ENCODE measurements at places on chromosomes 11 and 22. TPM values are rescaled to one million over a fixed set of nuclear protein-coding genes. Genes with fewer than 3 reads are reported as not detected.

The PDGFD gene
- total RNA-seq: 1.3 TPM

The CASP12 gene
- not detected for total RNA-seq

The RGL4 gene
- total RNA-seq: not detected

The SLC15A3 gene
- 2.2 TPM for total RNA-seq

The PTPN5 gene
- not detected for total RNA-seq

The ACR gene
- not detected for total RNA-seq

The TSPAN32 gene
- total RNA-seq: not detected

The ADAMTS15 gene
- total RNA-seq: 1.3 TPM

The MYRF gene
- not detected for total RNA-seq

The XBP1 gene
- 324 TPM for total RNA-seq

The C22orf39 gene
- 14.4 TPM for total RNA-seq

The OR52N4 gene
- total RNA-seq: not detected

The IRF7 gene
- 3.7 TPM for total RNA-seq

The PUS3 gene
- 11.8 TPM for total RNA-seq

The KLHL35 gene
- total RNA-seq: 13.0 TPM

The MS4A6E gene
- total RNA-seq: not detected

The HOATZ gene
- not detected for total RNA-seq

The CSF2RB gene
- 4.4 TPM for total RNA-seq

GRCh38 chr11:15490535-15490934, 375.8 kb downstream of the INSC start:
- no peaks in the 10 kb centered on the region for H3K27me3 ChIP-seq
- no peak for DNase-seq

- peaks cover 6% of the 10 kb centered on the region for H3K36me3 ChIP-seq
- peak overlapping the region; percentile 98 for H3K27ac ChIP-seq
- no peak for DNase-seq
- H3K27me3 ChIP-seq: no peaks in the 10 kb centered on the region
- peaks cover 95% of the 10 kb centered on the region for H3K4me1 ChIP-seq
Observed at GRCh38 chr11:128505449-128506065, 81.8 kb downstream of the ETS1 start.

- no peak overlapping the region for H3K4me3 ChIP-seq
- no peaks in the 10 kb centered on the region for H3K27me3 ChIP-seq
- H3K27ac ChIP-seq: no peak overlapping the region
- DNase-seq: no peak
- H3K36me3 ChIP-seq: no peaks in the 10 kb centered on the region
Observed at GRCh38 chr11:62446091-62446490, 27.3 kb downstream of the SCGB1A1 start.

DNA sequence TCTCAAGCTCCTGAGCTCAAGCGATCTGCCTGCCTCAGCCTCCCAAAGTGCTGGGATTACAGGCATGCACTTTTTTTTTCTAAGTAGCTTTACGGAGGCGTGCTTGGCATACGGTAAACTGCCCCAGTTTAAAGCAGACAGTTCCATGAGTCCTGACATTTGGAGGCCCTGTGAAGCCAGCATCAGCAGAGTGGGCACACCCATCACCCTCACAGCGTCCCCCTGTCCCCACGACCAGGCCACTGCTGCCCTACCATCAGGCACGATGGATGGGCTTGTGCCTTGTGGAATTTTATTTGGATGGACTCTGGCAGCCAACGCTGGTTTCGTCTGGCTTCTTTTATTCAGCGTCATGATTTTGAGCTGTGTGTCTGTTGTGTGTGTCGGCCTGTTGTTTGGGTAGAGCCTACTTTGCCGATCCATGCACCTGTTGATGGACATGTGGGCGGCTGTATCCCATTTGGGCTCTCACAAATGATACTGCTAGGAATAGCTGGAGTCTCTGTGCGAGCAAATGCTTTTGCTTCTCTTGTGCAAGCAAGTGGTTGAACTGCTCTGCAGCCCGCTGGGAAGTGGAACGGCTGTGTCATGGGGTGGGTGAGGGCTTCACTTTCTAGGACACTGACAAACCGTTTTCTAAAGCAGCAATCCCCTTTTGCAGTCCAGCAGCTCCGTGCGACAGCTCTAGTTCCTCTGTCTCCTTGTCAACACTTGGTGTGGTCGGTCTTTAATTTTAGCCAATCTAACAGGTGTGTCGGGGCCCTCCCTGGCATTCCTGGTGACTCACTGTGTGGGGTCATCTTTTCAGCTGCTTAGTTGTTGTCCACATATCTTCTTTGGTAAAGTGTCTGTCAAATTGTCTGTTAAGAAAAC, 23.8 kb downstream of the KCNQ1 start:
- no peaks in the 10 kb centered on the region for H3K4me1 ChIP-seq
- H3K36me3 ChIP-seq: no peaks in the 10 kb centered on the region
- no peak overlapping the region for H3K4me3 ChIP-seq

- H3K27me3 ChIP-seq: no peaks in the 10 kb centered on the region
- no peak for DNase-seq
- no peaks in the 10 kb centered on the region for H3K4me1 ChIP-seq
- H3K27ac ChIP-seq: no peak overlapping the region
Observed at GRCh38 chr11:88114486-88115045, 60.7 kb downstream of the RAB38 start.

DNA sequence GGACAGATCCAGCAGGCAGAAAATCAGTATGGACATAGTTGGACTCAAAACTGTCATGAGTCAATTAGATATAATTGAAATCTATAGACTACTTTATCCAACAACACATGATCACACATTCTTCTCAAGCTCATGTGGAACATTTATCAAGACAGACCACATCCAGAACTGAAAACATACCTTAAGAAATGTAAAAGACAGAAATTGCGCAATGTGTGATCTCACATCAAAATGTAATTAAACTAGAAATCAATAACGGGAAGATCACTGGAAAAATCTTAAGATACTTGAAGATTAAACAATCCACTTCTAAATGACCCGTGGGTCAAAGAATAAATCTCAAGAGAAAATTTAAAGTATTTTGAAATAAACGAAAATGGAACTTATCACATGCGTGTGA, 435.3 kb downstream of the OPCML start:
- no peaks in the 10 kb centered on the region for H3K4me1 ChIP-seq
- H3K27ac ChIP-seq: no peak overlapping the region
- no peaks in the 10 kb centered on the region for H3K27me3 ChIP-seq
- no peak overlapping the region for H3K4me3 ChIP-seq
- H3K36me3 ChIP-seq: no peaks in the 10 kb centered on the region

GRCh38 chr11:1047595-1048156, 11.2 kb upstream of the MUC6 start:
- no peaks in the 10 kb centered on the region for H3K36me3 ChIP-seq
- H3K27me3 ChIP-seq: peaks cover 36% of the 10 kb centered on the region
- no peak overlapping the region for H3K4me3 ChIP-seq
- DNase-seq: no peak
- no peak overlapping the region for H3K27ac ChIP-seq

- H3K4me3 ChIP-seq: no peak overlapping the region
- no peaks in the 10 kb centered on the region for H3K4me1 ChIP-seq
- H3K36me3 ChIP-seq: no peaks in the 10 kb centered on the region
- no peak for DNase-seq
- H3K27me3 ChIP-seq: no peaks in the 10 kb centered on the region
Observed at GRCh38 chr11:30433831-30434230, 110.9 kb downstream of the ARL14EP start.

DNA sequence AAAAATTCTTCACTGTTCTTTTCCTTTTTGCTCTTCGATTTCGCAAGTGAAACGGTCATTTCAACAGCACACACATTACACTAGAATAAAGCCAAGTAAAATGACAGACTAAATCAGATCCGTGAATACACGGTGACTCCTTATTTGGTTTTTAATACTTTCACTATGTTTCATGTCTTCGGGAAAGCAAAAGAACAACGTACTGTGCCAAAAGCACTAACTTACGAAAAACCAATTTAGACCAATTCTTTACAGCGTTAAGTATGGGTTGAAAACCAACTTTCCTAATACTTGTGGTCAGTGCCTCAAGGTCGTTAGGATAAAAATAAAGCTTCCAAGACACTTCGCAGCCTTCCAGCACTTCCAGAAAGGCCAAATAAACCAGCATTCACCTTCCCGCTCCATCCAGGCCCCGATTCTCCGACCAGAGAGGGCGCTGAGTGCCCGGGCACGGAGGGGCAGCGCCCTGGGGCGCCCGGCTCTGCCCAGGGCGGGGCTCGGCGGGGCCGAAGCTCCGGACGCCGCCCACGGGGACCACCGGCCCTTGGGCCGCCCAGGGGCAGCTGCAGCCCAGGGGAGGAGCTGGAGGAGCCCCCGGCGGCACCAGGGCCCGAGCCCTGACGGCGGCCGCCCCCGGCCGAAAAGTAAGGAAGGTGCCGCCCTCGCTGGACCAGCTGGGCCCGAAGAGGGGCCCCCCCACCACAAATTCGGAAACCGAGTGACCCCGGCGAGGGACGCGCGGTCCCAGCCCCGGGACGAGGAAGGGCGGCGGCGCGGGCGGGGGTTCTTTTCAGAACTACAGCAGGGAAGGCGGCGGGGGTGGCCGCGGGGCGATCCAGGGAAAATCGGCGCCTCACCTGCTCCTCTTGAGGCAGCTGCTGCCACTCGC, 499 bp downstream of the ATL3 start:
- no peaks in the 10 kb centered on the region for H3K36me3 ChIP-seq
- H3K27me3 ChIP-seq: no peaks in the 10 kb centered on the region
- H3K27ac ChIP-seq: peak overlapping the region; percentile 91
- H3K4me1 ChIP-seq: peaks cover 60% of the 10 kb centered on the region

- H3K27me3 ChIP-seq: no peaks in the 10 kb centered on the region
- H3K4me3 ChIP-seq: no peak overlapping the region
- H3K4me1 ChIP-seq: no peaks in the 10 kb centered on the region
- no peaks in the 10 kb centered on the region for H3K36me3 ChIP-seq
- DNase-seq: no peak
Observed at GRCh38 chr11:99424313-99425084, 403.8 kb downstream of the CNTN5 start.

DNA sequence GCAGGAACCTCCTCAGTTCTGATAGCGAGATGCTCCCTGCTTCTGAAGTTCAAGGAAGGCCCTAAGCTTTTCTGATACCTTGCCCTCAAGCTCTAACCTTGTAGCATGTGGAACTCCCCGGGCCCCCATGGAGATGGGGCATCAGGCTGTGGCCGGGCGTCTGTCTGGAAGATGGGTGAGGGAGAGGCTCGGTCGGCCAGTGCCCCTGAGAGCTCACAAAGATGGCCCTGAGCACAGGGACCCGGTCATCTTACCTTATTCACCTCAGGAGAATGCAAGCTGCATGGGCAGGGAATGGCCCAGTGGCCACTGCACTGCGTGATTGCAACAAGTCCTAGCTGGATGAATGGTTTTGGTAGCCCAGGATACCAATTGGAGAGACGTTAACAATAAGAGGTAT, 830.3 kb downstream of the TBC1D22A start:
- H3K36me3 ChIP-seq: no peaks in the 10 kb centered on the region
- no peak overlapping the region for H3K4me3 ChIP-seq
- H3K27me3 ChIP-seq: no peaks in the 10 kb centered on the region
- H3K4me1 ChIP-seq: no peaks in the 10 kb centered on the region
- no peak for DNase-seq

GRCh38 chr11:128872594-128872993, 5.5 kb upstream of the KCNJ1 start:
- no peak overlapping the region for H3K4me3 ChIP-seq
- H3K27me3 ChIP-seq: peaks cover 45% of the 10 kb centered on the region
- H3K27ac ChIP-seq: no peak overlapping the region

- H3K4me3 ChIP-seq: no peak overlapping the region
- no peak overlapping the region for H3K27ac ChIP-seq
- no peak for DNase-seq
Observed at GRCh38 chr11:8180469-8180868, 11.6 kb upstream of the RIC3 start.

GRCh38 chr22:42473484-42474193, 41.4 kb upstream of the NFAM1 start:
- H3K27me3 ChIP-seq: peaks cover 11% of the 10 kb centered on the region
- peak; percentile 77 for DNase-seq
- no peak overlapping the region for H3K4me3 ChIP-seq
- H3K4me1 ChIP-seq: no peaks in the 10 kb centered on the region
- H3K36me3 ChIP-seq: no peaks in the 10 kb centered on the region
- no peak overlapping the region for H3K27ac ChIP-seq

- H3K36me3 ChIP-seq: no peaks in the 10 kb centered on the region
- no peak overlapping the region for H3K27ac ChIP-seq
- H3K4me3 ChIP-seq: no peak overlapping the region
Observed at GRCh38 chr11:122406466-122406865, 249.1 kb upstream of the UBASH3B start.

DNA sequence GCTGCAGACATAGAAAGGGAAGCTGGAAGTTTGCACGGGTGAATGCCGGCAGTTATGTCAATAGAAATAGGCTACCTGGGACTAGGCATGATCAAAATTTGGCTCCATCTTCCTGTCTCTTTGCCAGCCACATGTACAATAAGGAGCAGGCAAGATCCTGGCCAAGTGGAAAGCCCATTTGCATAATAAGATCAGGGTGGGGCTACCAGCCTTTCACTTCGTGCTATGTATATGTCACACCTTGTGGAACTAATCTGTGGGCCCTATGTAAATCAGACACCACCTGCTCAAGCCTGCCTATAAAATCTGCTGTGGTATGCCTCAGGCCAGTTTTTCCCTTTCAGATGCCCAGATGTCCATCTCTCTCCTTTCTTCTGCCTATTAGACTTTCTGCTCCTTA, 79.3 kb upstream of the DRD2 start:
- H3K27ac ChIP-seq: no peak overlapping the region
- no peaks in the 10 kb centered on the region for H3K27me3 ChIP-seq
- no peak overlapping the region for H3K4me3 ChIP-seq
- H3K36me3 ChIP-seq: no peaks in the 10 kb centered on the region
- peaks cover 29% of the 10 kb centered on the region for H3K4me1 ChIP-seq

- no peaks in the 10 kb centered on the region for H3K27me3 ChIP-seq
- H3K4me1 ChIP-seq: peaks cover 16% of the 10 kb centered on the region
- no peak overlapping the region for H3K4me3 ChIP-seq
Observed at GRCh38 chr11:63837027-63837688, 1.8 kb upstream of the MARK2 start.

DNA sequence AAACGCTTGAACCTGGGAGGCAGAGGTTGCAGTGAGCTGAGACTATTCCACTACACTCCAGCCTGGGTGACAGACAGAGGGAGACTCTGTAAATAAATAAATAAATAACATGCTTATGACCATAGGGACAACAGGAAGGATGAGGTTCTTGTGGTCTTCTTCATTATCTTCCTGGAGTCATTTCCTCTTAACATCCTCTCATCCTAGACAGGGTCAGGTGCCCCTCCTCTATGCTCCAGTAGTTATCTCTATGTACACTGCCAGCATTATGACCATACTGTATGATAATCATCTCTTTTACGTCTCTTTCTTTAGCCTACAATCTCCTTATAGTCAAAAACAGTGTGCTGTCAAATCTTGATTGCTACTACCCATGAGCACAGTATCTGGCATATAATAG, 17.7 kb downstream of the RAB30 start:
- H3K4me1 ChIP-seq: peaks cover 27% of the 10 kb centered on the region
- no peaks in the 10 kb centered on the region for H3K36me3 ChIP-seq
- H3K27me3 ChIP-seq: no peaks in the 10 kb centered on the region
- no peak for DNase-seq

DNA sequence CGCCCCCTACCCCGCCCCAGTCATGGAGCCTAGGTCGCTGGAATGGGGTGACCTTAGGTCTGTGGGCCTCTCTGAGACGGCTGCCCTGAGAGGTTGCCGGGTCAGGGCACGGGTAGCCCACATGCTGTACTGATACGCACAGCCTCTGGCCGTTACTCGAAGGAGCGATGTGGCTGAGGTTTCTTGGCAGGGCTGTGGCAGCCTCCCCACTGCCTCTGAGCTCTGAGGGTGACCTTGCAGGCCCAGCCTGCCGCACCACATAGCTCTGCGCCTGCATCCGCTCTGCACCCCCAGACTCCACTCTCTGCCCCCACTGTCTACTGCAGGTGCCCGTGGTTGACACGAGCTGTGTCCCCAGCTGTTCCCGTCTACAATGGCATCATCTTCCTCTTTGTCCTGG, 7.3 kb downstream of the ZDHHC8 start:
- no peak for DNase-seq
- no peaks in the 10 kb centered on the region for H3K36me3 ChIP-seq
- H3K27ac ChIP-seq: no peak overlapping the region
